ENCODE measurements at places on chromosomes 12 and 14. TPM values are rescaled to one million over a fixed set of nuclear protein-coding genes. Genes with fewer than 3 reads are reported as not detected.

TAMALIN gene
- total RNA-seq, result 0.53 TPM

MIP gene
- total RNA-seq, result not detected

SCNN1A gene
- 3.9 TPM for total RNA-seq

TMEM179 gene
- total RNA-seq, result 0.10 TPM

CEP170B gene
- 22.1 TPM for total RNA-seq

TTC8 gene
- 47.9 TPM for total RNA-seq

SYCP3 gene
- total RNA-seq, result 0.12 TPM

PPP1R36 gene
- total RNA-seq, result 0.57 TPM

ZNF140 gene
- 11.3 TPM for total RNA-seq
